ENCODE measurements at places on chromosomes 12 and 14. TPM values are rescaled to one million over a fixed set of nuclear protein-coding genes. Genes with fewer than 3 reads are reported as not detected.

DNA sequence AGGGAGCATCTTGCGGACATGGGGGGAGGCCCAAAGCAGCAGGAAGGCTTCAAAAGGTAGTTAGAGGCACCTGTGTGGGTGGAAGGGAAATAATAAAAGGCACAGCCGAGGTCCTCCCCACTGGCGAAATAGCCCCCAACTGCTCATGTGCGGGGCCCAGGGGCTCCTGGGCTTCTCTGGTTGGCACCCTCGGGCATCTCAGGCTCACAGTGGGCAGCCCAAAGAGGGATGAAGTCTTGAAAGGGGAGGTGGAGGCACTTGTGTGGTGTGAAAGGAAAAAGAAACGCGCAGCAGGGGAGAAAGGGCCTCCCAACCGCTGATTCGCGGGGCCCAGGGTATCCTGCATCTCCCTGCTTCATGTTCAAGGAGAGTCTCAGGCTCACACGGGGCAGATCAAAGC lies 579.4 kb downstream of the ALG10 start:
- H3K4me3 ChIP-seq = no peak overlapping the region
- H3K27ac ChIP-seq = no peak overlapping the region
- no peak for DNase-seq
- H3K4me1 ChIP-seq = no peaks in the 10 kb centered on the region
- H3K27me3 ChIP-seq = no peaks in the 10 kb centered on the region

- DNase-seq = no peak
- no peaks in the 10 kb centered on the region for H3K4me1 ChIP-seq
- H3K27me3 ChIP-seq = no peaks in the 10 kb centered on the region
- H3K27ac ChIP-seq = no peak overlapping the region
- no peaks in the 10 kb centered on the region for H3K36me3 ChIP-seq
These were observed 41.9 kb downstream of the SLC38A4 start for GRCh38 chr12:46783871-46784270.

DNA sequence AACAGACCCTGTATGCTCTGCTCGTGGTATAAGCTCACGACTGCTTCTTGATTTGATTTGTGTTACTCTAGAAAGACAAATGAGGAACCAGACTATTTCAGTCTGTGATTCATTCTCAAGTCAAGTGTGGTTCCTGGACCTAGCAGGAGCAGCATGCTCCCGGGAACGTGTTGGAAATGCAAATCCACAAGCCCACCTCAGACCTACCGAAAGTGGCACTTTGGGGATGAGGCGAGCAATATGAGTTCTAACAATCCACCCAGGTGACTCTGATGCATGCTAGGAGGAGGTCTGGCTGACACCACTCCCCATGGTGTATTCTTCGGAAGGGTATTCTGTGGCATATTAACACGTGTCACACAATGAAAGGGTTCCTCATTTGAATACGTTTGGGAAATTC lies 59.5 kb upstream of the TMX1 start:
- H3K27me3 ChIP-seq = no peaks in the 10 kb centered on the region
- no peaks in the 10 kb centered on the region for H3K4me1 ChIP-seq
- no peak overlapping the region for H3K27ac ChIP-seq
- no peaks in the 10 kb centered on the region for H3K36me3 ChIP-seq

Gene SCN8A
- polyA plus RNA-seq = 0.21 TPM

- DNase-seq = no peak
- H3K27ac ChIP-seq = no peak overlapping the region
These were observed 62.4 kb downstream of the UBR7 start for GRCh38 chr14:93269341-93270068.
